A549 treated with Mapracorat at 1 μM for 4 hours (cell line): ENCODE measurements at places on chromosomes 3 and 15. TPM values are rescaled to one million over a fixed set of nuclear protein-coding genes. Genes with fewer than 3 reads are reported as not detected.

Gene CYP1A2
- not detected in 5 replicates for total RNA-seq

Gene GOLGA8J
- total RNA-seq = 0.12 to 0.17 TPM in 2 of 5 replicates, not detected in the others

Gene EFCAB12
- 0.59 to 0.95 TPM (median 0.85 TPM) in 5 replicates for total RNA-seq

Gene SAMD7
- not detected in 5 replicates for total RNA-seq

Gene IFT122
- 11.5 to 13.2 TPM (median 12.9 TPM) in 5 replicates for total RNA-seq

Gene BCL2A1
- total RNA-seq = 9.8 to 18.7 TPM (median 12.3 TPM) in 5 replicates

Gene SLC28A2
- not detected in 5 replicates for total RNA-seq

Gene LRTM1
- total RNA-seq = not detected in 5 replicates

Gene C3orf22
- total RNA-seq = not detected in 5 replicates

Gene PPCDC
- 18.0 to 21.6 TPM (median 18.2 TPM) in 5 replicates for total RNA-seq

Gene SSUH2
- 0.62 to 1.0 TPM (median 0.70 TPM) in 5 replicates for total RNA-seq
